ENCODE measurements at places on chromosomes 5 and 9.

DNA sequence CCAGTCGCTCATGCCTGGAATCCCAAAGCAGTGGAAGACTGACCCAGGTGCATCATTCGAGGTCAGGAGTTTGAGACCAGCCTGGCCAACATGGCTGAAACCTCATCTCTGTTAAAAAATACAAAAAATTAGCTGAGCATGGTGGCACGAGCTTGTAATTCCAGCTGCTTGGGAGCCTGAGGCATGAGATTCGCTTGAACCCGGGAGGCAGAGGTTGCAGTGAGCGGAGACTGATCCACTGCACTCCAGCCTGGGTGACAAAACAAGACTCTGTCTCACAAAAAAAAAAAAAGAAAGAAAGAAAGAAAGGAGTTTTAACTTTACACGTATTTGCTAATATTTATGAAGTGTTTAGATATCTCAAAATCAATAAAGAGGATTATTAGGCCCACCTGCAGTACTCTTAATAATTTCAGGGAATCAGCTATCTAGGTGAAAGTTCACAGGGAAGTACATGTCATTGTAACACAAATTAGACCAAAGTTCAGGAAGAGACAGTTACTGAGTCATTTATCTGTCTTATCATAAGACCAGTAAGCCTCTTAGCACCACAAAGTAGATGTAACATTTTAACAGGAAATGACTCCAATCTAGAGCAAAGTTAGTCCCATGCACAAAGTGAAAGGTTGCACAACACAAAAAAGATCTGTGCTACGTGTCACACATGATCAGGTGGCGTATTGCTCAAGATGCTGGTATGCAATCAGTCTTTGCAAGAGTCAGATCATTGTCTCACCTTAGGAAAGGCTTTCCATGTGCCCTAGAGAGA lies 34.1 kb upstream of the PLIN2 start:
- DNase-seq, result no peak

DNA sequence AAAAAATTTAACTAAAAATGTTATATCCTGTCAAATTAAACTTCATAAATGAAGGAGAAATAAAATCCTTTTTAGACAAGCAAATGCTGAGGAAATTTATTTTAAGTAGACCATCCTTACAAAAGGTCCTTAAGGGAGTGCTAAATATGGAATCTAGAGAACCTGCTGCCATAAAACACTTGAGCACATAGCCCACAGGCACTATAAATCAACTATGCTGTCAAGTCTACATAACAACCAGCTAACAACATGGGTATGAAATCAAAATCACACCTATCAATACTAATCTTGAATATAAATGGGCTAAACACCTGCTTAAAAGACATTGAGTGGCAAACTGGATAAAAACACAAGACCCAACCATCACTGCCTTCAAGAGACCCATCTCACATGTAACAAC lies 15.1 kb upstream of the PRSS3 start:
- no peak for DNase-seq

DNA sequence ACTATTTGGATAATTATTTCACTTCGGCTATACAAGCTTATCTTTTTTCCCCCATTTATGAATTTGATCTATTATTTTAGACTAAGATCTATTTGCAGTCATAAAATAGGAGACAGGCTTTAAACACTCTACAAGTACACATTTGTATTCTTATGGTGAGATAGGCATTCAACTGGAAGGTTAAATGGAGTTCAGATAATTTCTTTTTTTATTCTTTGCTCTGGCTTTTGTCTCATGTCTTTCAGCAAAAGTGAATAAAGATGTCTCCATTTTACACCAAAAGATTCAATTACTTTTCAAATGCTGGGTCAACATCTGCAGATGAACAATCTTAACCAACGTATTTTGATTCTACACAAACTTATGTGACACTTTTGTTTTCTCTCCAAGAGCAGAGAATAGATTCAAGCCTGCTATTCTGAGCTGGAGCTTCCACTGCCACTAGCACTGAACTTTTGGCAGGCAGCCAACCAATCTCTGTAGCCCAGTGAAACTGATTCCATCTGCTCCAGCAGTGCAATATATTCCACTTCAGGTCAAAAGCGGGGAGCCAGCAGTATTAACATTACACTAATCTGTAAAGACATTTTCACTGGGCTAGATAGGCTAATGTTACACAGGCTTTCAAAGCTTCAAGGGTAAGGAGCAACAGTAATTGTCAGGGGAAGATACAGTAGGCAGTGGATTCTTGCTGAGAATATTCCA lies 452.0 kb upstream of the ZNF608 start:
- no peak for DNase-seq

DNA sequence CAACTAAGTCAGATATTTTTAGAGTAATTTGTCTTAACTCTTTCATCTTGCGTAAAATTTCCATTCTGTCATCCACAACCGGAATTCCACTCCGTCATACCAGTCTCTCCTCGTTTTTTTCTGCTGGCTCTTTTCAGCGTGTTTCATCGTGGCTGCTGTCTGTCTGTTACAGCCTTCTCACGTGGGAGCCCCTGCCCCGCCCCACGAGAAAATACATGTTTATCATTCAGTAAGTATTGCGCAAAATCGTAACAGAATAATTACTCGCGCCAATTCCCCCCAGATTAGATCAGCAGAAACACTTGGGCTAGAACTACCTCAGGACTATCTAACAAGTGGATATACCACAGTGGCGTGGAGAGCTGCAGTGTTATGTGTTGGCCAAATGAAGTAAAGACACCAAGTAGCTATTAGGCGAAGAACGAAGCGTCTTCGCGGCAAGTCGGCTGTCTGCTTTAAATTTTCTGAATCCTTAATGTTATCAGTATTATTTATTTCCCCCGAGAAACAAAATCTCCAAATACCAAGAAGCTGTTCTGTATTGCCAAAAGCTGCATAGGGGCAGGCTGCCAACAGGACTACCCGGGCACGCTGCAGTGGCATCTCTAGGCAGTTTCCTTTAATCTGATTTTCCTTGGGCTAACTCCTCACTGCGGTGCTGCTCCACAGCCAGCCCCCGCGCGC lies 566 bp upstream of the FOCAD start:
- no peak for DNase-seq

DNA sequence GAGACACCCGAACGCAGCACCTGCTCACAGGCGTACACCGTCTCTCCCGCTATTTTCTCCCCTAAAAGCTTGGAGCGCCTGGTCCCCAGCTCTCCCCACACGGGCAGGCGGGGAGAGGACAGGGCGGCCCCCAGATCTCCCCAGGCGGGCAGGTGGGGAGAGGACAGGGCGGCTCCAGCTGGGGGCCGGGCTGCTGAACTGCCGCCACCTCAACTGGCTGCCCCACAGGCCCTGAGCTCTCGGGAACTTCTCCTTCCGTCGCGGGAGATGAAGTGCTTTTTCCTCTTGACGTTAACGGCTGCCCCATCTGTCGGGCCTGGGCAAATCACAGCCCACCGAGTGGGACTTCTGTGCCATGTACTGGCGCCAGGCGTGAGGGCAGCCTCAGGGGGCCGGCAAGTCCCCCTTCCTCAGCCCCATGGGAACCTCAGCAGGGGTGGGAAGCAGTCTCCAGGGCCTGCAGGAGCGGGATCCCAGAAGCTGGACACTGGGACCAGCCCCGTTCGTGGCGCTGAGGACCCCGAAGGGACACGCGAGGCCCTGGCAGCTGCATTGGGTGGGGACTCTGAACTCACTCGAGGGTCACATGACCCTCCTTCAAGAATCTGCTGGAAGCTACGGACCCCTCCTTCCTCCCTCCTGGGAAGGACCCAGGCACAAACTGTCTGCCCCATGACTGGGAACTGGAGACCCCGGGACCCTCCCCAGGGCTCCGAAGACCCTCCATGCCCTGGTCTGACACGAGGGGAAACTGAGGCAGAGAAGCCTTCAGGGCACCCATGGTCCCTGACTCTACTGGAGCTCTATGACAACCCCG lies 5.7 kb upstream of the EGFL7 start:
- no peak for DNase-seq

- no peak for DNase-seq
These were observed 29.7 kb downstream of the PCDHGC5 start for GRCh38 chr5:141518618-141519015.

GRCh38 chr9:120619751-120620655 lies 40.0 kb upstream of the CDK5RAP2 start:
- peak; percentile 63 for DNase-seq

DNA sequence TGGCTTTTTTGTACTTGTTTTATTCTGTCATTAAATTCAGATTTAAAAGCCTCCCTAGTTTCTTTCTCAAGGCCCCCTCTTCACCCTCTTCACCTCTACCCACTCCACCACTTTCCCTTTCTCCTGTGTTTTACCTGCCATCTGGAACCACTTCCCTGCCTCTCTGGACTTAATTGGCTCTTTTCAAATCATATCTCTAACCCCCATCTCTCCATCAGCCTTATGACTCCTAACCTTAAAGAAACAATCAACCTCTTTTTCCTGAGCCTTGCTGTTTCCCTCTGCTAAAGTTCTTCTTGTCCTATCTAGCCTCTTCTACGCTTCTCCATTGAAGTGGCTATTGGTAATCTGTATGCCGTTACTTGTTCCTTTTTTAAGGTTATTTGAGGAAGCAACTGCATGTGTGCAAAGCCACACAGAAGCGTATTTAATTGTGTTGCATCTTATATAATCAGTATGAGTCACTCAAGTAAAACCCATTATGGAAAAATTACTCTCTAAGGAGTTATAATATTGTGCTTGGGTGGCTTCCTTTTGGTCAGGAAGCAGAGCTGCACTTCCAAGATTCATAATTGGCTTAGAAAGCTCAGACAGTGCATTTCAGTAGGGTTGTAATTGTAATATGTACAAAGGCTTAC lies 653.6 kb upstream of the ITGA1 start:
- DNase-seq, result no peak

DNA sequence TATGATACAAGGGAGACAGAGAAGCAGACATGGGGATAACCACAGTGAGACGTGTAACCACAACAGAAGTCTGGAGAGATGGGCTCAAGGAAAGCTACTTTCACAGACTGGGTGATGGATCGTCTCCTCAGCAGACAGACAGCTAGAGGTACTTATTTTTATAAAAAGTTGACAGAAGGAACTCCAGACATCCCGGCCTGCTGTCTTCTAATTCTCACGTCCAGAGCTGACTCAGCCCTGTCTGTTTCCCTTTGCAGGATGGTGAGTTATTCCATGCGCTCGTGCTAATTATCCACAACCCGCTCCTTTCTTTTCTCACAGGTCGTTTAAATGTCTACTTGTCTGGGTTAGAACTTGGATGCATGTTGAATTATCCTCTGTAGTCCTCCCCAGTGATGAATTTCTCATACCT lies 304.5 kb downstream of the CWC27 start:
- no peak for DNase-seq

- no peak for DNase-seq
These were observed 437 bp upstream of the TRIM41 start for GRCh38 chr5:181222630-181223057.

GRCh38 chr5:136518174-136518573 lies 152.8 kb upstream of the TRPC7 start:
- no peak for DNase-seq

GRCh38 chr5:127919006-127919796 lies 164.4 kb upstream of the SLC12A2 start:
- no peak for DNase-seq

DNA sequence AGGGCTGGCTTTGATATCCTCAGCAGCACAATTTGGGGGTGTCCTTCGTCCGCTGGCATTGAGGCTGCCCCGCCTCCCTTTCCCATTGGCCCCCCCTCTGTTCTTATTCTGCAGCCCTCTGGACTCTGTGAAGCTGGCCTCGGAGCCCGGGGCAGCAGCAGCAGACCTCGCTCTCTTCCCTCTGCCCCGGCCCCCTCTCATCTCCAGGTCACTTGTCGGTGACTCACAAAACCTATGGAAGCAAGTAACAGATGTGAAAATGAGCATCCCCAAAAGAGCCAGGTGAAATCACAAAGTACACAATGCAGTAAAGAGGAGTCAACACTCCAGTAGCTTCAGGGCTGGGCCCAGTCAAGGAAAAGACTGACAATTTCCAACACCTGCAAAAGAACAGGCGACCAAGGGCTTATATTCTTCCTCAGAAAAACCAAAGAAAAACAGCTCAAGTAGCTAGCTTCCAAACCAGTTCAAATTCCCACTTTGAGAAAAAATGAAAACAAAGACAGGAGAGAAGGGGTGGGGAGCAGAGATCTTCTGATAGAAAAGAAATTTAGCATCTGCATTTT lies 97.5 kb downstream of the ZNF608 start:
- no peak for DNase-seq

DNA sequence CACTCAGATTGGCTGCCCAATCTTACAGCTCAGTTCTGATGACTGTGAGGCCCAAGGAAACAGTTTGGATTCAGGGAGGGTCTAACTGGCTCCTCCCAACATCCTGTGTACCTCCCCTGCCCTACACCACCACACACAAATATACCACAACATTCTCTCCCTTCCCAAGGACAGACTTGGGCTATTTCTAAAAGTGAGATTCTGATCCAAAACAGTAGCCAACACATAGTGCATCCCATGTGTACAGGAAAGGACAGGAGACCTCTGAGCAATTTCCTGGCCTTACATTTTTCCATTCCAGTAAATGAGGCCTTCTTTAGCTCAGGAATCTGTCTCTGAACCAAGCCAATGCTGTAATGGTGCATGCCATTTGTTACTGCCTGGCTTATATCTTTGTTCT lies 20.8 kb downstream of the ZNF366 start:
- no peak for DNase-seq

GRCh38 chr9:77194423-77194822 lies 17.1 kb downstream of the VPS13A start:
- no peak for DNase-seq

DNA sequence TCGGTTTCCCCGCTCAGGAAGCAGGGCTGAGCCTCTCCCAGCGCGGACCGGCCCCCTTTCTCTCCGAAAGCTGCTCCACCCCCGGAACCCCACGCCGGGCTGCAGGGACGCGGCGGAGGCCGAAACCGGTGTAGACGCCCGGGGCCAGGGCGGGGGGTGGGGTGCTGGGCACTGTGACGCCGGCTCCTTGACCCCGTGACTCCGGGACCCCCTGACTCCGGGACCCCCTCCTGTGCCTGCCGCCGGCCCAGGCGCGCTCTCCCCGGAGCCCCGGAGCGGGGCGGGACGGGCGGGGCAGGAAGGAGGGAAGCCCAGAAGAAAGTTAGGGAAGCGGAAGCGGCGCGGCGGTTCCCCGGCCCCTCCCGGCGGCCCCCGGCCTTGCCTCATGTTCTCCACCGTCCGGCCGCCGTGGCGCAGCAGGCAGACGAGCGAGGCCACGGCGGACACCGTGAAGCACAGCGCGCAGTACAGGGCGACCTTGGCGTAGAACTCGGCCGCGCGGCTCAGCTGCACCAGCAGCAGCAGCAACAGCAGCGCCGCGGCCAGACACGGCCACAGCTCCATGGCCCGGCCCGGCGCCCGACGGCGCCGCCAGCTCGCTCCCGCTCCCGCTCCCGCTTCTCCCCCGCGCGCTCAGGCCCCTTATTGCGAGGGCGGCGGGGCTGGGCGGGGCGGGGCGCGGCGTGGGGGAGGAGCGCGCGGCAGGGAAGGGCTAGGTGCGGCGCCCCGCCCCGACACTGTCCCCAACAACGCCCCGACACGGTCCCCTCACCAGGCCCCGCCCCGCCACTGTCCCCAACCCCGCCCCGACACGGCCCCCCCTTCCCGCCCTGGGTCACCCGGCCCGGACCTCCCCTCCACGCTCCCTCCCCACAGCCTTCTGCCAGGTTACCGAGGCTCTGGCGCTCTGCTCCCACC lies at the start of gene AGPAT2:
AGPAT2 (minus strand) TSS at position 664 of the 918 bp plus-strand sequence; CDS start at position 564, 100 bp downstream.
- DNase-seq, result peak; percentile 82
